Epithelial cell of proximal tubule (primary cell): ENCODE measurements at places on chromosomes 16 and 17.
A peak's percentile ranks its signal among the peaks of the same experiment; 100 is the strongest.

- no peak for DNase-seq
These were observed 8.1 kb downstream of the ITGB4 start for GRCh38 chr17:75729351-75729750.

- no peak for DNase-seq
These were observed 109.1 kb downstream of the ZFHX3 start for GRCh38 chr16:72938795-72939164.

DNA sequence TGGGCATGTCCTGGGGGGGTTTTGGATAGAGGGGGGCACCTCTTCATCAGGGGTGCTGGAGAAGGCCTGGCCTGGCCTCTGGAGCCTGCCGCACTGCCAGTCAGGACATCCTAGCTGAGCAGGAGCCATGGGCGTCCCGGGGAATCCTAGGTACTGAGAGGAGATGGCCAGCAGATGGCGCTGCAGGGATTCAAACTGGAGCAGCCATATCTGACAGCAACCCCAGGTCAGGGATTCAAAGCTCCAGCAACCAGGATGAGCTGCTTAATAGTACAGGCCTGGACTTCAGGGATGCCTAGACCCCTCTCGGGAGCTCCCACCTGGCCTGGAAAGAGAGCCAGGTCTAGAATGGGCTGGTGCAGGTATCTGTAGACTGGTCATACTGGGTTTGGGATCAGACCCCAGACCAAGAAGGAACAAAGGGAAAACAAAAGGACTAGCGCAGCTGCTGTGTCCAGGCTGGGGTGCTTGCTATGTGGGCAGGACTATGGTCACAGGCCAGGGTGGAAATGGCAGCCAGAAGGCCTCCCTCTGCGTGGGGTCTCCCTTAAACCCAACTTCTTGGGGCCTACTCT lies 306.9 kb upstream of the RBFOX1 start:
- no peak for DNase-seq

GRCh38 chr16:77408607-77409006 lies 26.2 kb downstream of the ADAMTS18 start:
- no peak for DNase-seq

DNA sequence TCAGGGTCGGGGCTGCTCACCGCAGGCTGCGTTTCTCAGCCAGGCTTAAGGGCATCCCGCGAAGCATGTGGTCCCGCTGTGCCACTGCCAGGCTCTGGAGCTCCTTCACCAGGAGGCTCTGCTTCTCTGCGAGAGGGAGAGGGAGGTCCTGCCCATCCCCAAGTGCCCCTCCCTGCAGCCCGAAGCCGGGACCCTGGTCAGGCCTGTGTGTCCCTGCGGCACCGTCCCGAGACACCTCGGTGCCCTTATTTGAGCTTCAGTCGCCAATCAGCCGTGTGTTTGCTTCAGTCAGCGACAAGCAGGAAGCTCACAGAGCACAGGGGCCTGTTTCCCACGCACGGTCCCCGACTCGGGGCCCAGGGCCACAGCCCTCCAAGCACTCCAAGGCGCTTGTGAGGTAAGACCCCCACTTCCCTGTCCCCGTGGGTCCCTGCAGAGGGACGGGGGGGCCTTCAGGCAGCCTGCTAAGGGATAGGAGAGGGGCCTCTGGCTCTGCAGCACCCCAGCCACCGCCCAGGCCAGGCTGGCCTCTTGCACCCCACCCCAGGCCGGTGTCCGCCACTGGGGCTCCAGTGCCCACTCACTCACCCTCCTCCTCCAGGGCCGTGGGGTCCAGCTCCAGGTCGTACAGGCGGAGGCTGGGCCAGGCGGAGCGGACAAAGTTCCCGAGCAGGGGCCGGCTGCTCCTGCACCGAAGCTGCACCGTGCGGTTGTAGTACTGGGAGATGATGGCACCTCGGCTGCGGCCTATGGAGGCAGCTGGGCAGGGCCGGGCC lies 3.2 kb downstream of the TMC6 start:
- DNase-seq = no peak

GRCh38 chr16:8892101-8892575 lies 10.0 kb downstream of the LITAFD start:
- no peak for DNase-seq

DNA sequence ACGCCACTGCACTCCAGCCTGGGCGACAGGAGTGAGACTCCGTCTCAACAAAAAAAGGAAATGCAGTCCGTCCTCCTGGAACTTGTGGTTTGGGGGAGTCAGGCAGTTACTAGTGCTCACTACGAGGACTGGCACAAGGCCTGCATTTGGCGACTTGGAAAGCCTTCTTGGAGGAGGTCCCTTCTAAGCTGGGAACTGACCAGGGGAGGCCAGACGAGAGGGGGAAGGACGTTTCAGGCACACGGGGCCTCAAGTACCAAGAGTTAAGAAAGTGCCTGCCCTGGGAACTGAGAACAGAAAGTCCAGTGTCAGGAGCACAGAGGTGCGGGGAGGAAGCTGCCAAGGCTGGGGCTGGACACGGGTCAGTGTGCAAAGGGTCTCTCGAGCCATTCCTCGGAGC lies 89.9 kb downstream of the ABR start:
- DNase-seq = no peak

- no peak for DNase-seq
These were observed 470.5 kb upstream of the SALL1 start for GRCh38 chr16:51621610-51622009.

- DNase-seq = no peak
These were observed at the start of gene TERB1 for GRCh38 chr16:66801320-66802105. Gene TERB1 (minus strand): TSS chr16:66801584. CDS start chr16:66796798, 4,786 bp downstream.

- DNase-seq = no peak
These were observed at the start of gene C17orf107 for GRCh38 chr17:4899341-4900230. Gene C17orf107 (plus strand): TSS chr17:4899536. CDS start chr17:4899763, 227 bp downstream.

DNA sequence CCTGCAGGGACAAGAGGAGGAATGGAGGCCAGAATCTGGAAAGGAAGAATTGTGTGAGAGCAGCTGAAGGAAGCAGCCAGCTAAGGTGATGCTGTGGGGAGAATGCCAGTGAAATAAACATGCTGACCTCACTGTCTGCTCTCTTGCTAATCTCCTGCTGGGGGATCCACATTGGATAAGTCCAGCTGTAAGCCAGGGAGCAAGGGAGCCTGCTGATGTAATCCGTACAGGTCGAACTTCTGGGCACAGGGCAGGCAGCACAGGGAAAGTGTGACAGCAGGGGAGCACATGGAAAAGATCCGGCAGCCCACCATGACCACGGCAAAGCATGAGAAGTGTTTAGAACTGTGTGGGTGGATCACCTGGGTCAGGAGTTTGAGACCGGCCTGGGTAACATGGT lies 7.5 kb upstream of the XPO6 start:
- DNase-seq = no peak

GRCh38 chr17:57970710-57971109 lies 15.5 kb upstream of the CUEDC1 start:
- DNase-seq = no peak

DNA sequence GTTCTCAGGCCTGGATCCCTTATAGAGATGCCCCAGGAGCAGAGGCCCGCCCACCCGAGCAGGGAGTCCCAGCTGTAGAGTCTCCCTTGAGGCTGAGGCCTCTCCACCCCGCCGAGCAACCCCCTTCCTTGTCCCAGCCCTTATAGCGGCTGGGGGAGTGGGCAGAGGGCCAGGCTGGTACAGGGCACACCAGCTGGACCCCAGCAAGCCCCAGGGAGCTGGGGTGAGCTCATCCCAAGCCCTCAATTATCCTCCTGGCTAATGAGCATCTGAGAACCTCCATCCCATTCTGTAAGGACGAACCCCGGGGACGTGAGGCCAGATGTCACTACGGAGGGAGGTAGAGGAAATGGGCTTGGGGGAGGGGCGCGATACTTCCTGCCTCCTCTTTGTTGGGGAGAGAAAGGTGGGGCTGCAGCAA lies 3.2 kb upstream of the SNN start:
- no peak for DNase-seq

DNA sequence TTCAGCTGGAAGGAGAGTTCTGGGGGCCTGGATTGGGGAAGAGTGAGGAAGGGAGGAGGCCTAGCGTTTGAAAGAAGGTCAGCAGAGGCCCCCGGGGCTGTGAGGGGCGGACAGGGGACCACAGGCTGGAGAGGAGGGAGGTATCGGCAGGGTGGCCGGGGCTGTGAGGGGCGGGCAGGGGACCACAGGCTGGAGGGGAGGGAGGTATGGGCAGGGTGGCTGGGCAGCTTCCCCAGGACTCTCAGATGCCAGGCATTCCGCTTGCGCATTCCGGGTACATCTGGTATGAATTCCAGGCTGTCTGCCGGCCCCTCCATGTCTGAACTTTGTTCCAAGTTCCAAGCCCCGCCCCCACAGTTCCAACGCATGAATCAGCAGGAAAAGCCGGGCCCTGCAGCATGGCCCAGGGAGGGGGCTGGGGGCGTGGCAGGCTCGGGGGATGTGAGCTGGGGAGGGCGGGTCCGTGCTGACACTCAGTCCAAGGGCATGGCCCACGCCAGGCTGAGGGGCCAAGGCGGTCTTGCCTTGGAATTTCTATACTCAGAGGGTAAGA lies 4.3 kb upstream of the TLCD2 start:
- peak; percentile 68 for DNase-seq

DNA sequence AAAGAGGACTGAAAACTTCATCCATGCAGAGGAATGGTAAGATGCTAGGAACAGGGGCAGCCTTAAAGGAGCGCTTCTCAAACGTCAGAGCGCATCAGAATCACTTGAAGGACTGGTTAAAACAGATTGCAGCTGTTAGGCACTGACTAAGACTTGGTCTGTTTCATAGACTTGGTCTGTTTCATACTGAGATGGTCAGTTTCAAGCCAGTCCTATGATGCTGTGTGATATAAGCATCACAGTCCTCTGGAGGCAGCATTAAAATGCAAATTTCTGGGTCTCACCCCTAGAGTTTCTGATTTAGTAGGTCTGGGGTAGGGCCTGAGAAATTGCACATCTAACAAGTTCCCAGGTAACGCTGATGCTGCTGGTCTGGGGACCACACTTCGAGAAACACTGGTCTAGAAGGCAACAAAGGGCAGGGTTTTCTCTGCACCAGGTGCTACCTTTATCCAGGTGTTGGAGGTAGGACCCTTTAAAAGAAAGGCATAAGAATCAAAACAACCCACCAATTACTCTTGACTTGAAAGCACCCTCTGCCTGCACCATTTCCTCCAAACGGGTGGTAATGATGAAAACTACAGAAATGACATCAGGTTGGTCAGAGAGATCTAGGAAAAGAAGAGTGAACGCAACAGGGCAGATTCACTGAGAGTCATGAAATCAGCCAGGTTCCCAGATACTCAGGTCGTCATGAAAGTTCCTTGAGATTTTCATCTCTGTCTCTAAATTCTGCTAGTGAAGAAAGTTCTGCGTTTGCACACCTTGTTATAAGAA lies 95.0 kb upstream of the RCVRN start:
- no peak for DNase-seq

GRCh38 chr17:29143894-29144293 lies 36.3 kb downstream of the MYO18A start:
- DNase-seq = no peak

GRCh38 chr17:78738278-78738677 lies 43.8 kb downstream of the CYTH1 start:
- DNase-seq = no peak

- no peak for DNase-seq
These were observed 1.1 kb downstream of the KRTAP9-9 start for GRCh38 chr17:41256291-41256685.

- no peak for DNase-seq
These were observed 3.9 kb downstream of the ABCC3 start for GRCh38 chr17:50638606-50638965.

- no peak for DNase-seq
These were observed 7.8 kb upstream of the TEX19 start for GRCh38 chr17:82351254-82351712.

GRCh38 chr17:1573932-1574696 lies 11.5 kb upstream of the PITPNA start:
- no peak for DNase-seq

GRCh38 chr17:50668838-50669581 lies 34.3 kb downstream of the ABCC3 start:
- no peak for DNase-seq

DNA sequence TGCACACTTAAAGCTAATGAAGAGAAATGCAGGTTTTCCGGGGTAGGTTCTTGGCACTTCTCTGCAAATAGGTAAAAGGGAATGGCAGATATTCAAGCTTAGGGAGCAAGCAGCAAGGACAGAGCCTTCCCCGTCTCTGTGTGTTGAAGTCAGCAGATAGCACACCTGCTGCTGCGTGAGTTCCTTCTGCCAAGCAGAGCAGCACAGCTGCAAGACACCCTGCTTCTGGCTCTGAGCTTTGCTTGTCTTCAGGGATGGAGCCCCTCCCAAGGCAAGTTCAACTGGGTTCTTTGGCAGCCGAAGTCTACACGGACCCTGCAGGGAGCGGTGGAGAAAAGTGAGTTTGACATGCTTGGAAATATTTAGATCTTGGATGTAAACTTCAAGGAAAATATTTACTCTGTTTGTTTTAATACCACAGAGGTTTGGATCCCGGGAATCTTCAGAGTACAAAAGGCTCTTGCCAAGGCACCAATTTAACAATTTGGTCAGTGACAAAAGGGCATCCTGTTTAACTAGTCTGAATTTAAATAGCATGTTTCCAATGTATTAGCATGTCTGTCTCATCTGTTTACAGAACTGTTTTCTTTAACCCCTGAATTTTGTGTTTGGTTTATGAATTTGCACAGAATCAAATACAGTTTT lies 113.4 kb upstream of the KCNJ16 start:
- no peak for DNase-seq

DNA sequence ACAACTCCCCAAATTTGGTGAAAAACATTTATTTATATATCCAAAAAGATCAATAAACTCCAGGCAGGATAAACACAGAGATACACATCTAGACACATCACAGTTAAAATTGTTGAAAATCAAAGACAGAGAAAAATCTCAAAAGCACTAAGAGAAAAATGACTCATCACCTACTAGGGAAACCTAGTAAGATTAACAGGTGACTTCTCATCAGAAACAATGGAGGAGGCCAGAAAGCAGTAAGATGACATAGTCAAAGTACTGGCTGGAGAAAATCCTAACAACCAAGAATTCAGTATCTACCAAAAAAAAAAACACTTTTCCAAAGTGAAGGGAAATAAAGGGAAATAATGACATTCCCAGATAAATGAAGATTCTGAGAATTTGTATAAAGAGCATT lies 33.8 kb downstream of the ULK2 start:
- DNase-seq = no peak

GRCh38 chr16:17369421-17370222 lies 101.1 kb downstream of the XYLT1 start:
- no peak for DNase-seq

GRCh38 chr16:57815987-57816745 lies 13.9 kb upstream of the KIFC3 start:
- peak; percentile 78 for DNase-seq
